ENCODE measurements at places on chromosomes 16 and 17. TPM values are rescaled to one million over a fixed set of nuclear protein-coding genes. Genes with fewer than 3 reads are reported as not detected.
A peak's percentile ranks its signal among the peaks of the same experiment; 100 is the strongest.

- no peak for DNase-seq
- no peaks in the 10 kb centered on the region for H3K36me3 ChIP-seq
- H3K27me3 ChIP-seq, result no peaks in the 10 kb centered on the region
- peak overlapping the region; percentile 29 for H3K27ac ChIP-seq
- peaks cover 10% of the 10 kb centered on the region for H3K4me1 ChIP-seq
Observed at GRCh38 chr16:66486199-66486772, 59.2 kb downstream of the BEAN1 start.

GRCh38 chr17:61366076-61366714 lies 33.4 kb upstream of the TBX2 start:
- DNase-seq, result peak; percentile 42
- no peak overlapping the region for H3K4me3 ChIP-seq
- H3K36me3 ChIP-seq, result no peaks in the 10 kb centered on the region
- H3K4me1 ChIP-seq, result no peaks in the 10 kb centered on the region

DNA sequence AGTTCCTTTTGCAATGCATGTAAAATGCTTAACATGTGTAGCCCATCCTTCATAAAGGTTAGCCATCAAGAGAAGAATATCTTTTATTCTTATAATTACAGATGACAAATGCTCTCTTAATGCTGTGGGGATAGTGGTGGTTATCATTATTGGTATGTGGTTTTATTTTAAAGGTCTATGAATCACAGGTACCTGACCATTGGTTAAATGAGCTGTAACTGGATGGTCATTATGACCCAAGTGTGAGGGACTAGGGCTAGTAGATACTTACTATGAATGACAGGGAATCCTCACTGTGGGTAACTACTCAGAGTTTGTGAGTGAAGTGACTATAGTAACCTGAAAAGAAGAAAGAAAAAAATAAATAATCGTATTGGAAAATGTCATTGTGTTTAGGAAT lies 78.8 kb downstream of the CDRT15 start:
- peaks cover 16% of the 10 kb centered on the region for H3K36me3 ChIP-seq
- H3K4me1 ChIP-seq, result peaks cover 5% of the 10 kb centered on the region
- no peak overlapping the region for H3K27ac ChIP-seq
- H3K4me3 ChIP-seq, result no peak overlapping the region
- H3K27me3 ChIP-seq, result no peaks in the 10 kb centered on the region
- no peak for DNase-seq

DNA sequence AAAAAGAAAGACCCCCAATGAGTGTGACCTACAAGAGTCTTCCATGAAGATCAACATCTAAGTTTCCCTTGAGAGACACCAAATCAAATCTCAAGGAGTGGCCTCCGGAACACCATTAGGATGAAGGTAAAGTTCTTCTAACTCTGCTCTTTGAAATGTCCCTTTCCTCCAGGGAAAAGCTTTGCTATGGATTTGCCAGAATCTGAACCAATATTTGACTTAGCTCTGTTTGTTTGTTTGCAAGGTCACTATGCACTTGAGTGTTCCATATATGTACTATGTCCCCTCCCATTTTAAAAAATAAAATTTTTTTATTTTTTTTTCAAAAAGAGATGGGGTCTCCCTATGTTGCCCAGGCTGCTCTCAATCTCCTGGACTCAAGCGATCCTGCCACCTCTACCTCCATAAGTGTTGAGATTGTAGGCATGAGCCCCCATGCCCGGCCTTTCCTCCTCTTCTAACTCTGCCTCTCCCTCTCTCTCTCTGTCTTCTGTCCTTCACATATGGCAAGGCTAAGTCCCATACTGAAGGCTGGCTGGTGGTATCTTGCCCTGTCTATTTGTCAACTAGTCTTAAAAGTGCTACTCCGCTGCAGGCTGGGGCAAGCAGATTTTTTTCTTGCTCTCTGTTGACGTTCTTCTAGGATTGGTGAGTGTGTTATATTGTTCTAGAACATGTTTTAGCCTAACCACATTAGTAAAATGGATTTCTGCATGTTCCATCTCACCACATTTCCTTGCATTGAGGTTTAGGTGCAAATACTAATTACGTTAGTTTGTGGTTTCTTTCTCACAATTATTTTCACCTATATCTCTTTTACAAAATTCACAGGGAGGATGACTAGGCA lies 276.7 kb upstream of the DYNLRB2 start:
- no peak overlapping the region for H3K4me3 ChIP-seq
- no peak overlapping the region for H3K27ac ChIP-seq
- no peaks in the 10 kb centered on the region for H3K36me3 ChIP-seq
- no peak for DNase-seq
- no peaks in the 10 kb centered on the region for H3K27me3 ChIP-seq
- no peaks in the 10 kb centered on the region for H3K4me1 ChIP-seq

DNA sequence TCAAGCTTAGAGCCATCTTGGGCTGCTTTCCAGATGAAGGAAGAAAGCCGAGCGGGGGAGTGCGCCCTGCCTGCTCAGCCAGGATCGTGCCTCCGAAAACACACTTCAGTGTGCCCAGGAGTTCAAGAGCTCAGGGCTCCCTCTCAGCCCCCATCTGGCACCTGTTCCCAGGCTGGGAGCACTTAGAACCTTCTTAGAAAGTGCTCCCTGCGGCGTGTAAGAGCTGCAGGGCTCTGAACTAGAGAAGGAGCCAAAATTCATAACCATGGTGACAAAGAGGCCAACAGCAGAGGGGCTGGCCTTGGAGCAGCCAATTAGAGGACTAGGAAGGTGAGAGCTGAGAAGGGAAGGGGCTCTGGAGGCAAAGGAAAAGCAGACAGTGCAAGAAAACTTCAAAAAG lies 59.0 kb upstream of the TNRC6C start:
- no peaks in the 10 kb centered on the region for H3K27me3 ChIP-seq
- no peaks in the 10 kb centered on the region for H3K4me1 ChIP-seq
- no peak overlapping the region for H3K4me3 ChIP-seq
- DNase-seq, result no peak

DNA sequence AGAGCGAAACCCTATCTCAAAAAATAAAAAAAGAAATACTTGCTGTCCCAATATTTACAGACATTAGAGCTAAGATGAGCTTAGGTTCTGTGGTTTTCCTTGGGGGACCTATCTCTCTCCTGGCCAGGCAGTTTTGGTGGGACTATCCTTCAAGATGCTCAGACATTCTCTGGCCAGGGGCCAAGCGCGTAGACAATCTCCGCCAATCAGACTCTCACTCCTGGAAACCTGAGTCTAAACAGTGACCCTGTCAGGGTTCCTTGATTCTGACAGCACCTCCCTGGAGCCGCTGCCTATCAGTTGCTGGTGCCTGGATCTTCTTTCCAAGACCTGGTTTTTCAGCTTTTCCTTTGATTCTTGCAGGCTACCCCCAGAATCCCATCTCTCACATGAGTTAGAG lies 45.6 kb downstream of the EMP2 start:
- no peaks in the 10 kb centered on the region for H3K36me3 ChIP-seq
- H3K27me3 ChIP-seq, result no peaks in the 10 kb centered on the region
- H3K27ac ChIP-seq, result no peak overlapping the region
- H3K4me3 ChIP-seq, result no peak overlapping the region

GRCh38 chr16:30786936-30787612 lies at the start of gene ZNF629:
ZNF629 (minus strand) TSS chr16:30787205; CDS start chr16:30784482, 2,723 bp downstream.
- H3K27me3 ChIP-seq, result no peaks in the 10 kb centered on the region
- H3K4me3 ChIP-seq, result peak within 1 kb of the TSS; percentile 96
- H3K27ac ChIP-seq, result peak within 1 kb of the TSS; percentile 96
- peaks cover 18% of the 10 kb centered on the region for H3K36me3 ChIP-seq
- H3K4me1 ChIP-seq, result peaks cover 22% of the 10 kb centered on the region

DNA sequence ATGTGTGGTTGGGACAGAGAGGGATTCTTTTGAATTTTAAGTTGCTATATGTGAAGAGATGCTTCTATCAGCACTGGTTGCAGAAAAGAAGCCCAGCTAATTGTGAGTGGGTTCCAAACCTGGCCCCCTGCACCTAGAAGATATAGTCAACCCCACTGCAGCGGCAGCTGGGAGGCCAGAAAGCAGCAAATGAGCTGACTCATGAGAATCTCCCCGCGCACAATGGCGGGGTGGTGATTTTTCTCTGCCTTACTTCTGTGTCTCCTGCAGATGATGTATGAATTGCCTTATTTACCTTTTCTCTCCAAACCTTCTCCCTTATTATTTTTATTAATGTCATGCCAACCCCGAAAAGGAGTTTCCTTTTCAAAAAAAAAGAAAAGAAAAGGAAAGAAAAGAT lies 89.7 kb downstream of the MAF start:
- H3K4me1 ChIP-seq, result no peaks in the 10 kb centered on the region
- no peak for DNase-seq
- H3K27ac ChIP-seq, result no peak overlapping the region
- no peaks in the 10 kb centered on the region for H3K27me3 ChIP-seq

- H3K4me1 ChIP-seq, result peaks cover 86% of the 10 kb centered on the region
- no peaks in the 10 kb centered on the region for H3K27me3 ChIP-seq
- peak overlapping the region; percentile 26 for H3K4me3 ChIP-seq
- H3K27ac ChIP-seq, result peak overlapping the region; percentile 94
- no peak for DNase-seq
- no peaks in the 10 kb centered on the region for H3K36me3 ChIP-seq
Observed at GRCh38 chr16:4320571-4321137, 4.8 kb downstream of the GLIS2 start.

DNA sequence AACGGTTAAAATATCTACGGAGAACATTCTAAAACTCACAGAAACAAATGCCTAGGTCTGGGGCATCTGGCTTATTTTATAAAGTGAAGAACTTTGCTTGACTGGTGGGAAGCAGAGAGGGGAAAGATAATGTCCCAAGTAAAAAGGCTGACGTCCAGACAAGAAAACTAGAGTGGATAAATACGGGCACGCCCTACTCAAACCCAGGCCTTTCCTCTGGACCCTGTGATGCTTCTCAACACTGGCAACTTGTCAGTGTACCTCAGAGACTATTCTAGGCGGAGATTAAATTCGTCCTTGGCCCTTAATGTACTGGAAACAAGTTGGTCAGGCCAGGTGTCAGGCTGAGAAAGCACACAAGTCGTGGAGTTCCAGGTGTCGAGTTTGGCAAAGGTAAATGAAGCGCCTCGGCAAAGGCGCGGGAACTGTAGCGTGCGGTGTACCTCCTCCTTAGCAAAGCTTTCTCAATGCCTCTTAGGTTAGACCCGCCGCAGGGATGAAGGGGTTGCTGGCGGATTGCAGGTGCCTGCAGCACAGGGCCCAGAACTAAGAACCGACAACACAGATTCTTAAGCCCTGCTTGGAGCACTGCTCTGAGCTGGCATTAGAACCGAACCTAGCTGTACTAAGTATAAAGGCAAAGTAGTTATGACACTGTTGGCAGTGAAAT lies 668 bp upstream of the UNK start:
- peaks cover 20% of the 10 kb centered on the region for H3K4me1 ChIP-seq
- H3K27me3 ChIP-seq, result no peaks in the 10 kb centered on the region
- H3K4me3 ChIP-seq, result peak overlapping the region; percentile 75
- H3K36me3 ChIP-seq, result peaks cover 1% of the 10 kb centered on the region
- peak overlapping the region; percentile 99 for H3K27ac ChIP-seq

DNA sequence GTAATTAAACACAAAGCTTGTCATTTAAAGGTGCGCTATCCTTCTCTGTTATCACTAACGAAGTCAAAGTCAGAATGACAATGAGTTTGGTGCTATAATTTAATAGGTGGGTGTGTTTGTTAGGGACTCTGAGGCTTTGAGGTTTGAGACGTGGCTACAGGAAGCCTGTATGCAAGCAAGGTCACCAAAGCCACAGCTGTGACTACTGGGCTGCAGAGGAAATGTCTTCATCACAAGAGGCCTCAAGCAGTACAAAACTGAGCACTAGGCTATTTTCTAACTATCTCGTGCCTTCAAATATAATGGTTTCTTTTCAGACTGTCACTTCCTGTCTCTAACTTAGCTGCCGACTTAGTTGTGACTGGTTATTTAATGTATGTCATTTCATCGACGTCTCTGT lies 141.2 kb downstream of the AATF start:
- H3K4me1 ChIP-seq, result no peaks in the 10 kb centered on the region
- no peak overlapping the region for H3K4me3 ChIP-seq
- no peak for DNase-seq
- no peaks in the 10 kb centered on the region for H3K27me3 ChIP-seq
- peaks cover 60% of the 10 kb centered on the region for H3K36me3 ChIP-seq

- no peak overlapping the region for H3K27ac ChIP-seq
- DNase-seq, result no peak
- H3K4me1 ChIP-seq, result peaks cover 8% of the 10 kb centered on the region
- H3K36me3 ChIP-seq, result no peaks in the 10 kb centered on the region
- H3K27me3 ChIP-seq, result peaks cover 3% of the 10 kb centered on the region
Observed at GRCh38 chr17:36631022-36631421, 29.6 kb downstream of the MRM1 start.

- H3K36me3 ChIP-seq, result no peaks in the 10 kb centered on the region
- H3K4me1 ChIP-seq, result no peaks in the 10 kb centered on the region
Observed at GRCh38 chr16:5951486-5951885, 853.9 kb upstream of the EEF2KMT start.

- no peaks in the 10 kb centered on the region for H3K36me3 ChIP-seq
- peak overlapping the region; percentile 92 for H3K4me3 ChIP-seq
- H3K4me1 ChIP-seq, result peaks cover 14% of the 10 kb centered on the region
- no peaks in the 10 kb centered on the region for H3K27me3 ChIP-seq
- peak overlapping the region; percentile 98 for H3K27ac ChIP-seq
Observed at GRCh38 chr16:30805370-30806169, 18.6 kb upstream of the ZNF629 start.

GRCh38 chr17:76379275-76379641 lies 5.2 kb upstream of the SPHK1 start:
- no peaks in the 10 kb centered on the region for H3K36me3 ChIP-seq
- H3K27me3 ChIP-seq, result no peaks in the 10 kb centered on the region
- H3K4me3 ChIP-seq, result no peak overlapping the region
- H3K4me1 ChIP-seq, result peaks cover 19% of the 10 kb centered on the region
- no peak for DNase-seq

- no peaks in the 10 kb centered on the region for H3K36me3 ChIP-seq
- DNase-seq, result no peak
- peaks cover 4% of the 10 kb centered on the region for H3K27me3 ChIP-seq
- H3K4me1 ChIP-seq, result peaks cover 17% of the 10 kb centered on the region
Observed at GRCh38 chr17:77692571-77693161, 265.8 kb upstream of the TNRC6C start.

DNA sequence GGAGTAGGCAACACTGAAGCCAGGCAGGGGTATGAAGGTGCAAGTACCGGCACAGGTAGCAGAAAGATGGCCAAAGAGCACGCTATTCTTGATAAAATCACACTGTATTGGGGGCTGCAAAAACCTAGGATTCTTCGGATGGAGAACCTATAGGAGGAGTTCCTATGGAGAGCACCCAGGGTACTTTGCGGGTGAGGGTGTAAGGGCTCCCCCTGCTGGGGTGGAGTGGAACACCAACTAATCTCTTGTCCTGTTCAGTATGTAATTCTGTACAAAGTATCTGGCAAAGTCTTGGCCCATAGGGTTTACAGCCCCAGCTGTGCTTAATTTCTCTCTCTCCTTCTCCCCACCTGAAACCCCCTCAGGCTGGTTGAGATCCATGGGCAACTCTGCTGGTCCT lies 393.1 kb upstream of the ASIC2 start:
- H3K36me3 ChIP-seq, result no peaks in the 10 kb centered on the region
- no peaks in the 10 kb centered on the region for H3K4me1 ChIP-seq
- H3K4me3 ChIP-seq, result no peak overlapping the region
- H3K27ac ChIP-seq, result no peak overlapping the region
- no peak for DNase-seq

GRCh38 chr17:27240086-27240801 lies 53.7 kb upstream of the WSB1 start:
- H3K4me3 ChIP-seq, result no peak overlapping the region
- DNase-seq, result no peak
- peak overlapping the region; percentile 22 for H3K27ac ChIP-seq
- H3K36me3 ChIP-seq, result no peaks in the 10 kb centered on the region
- peaks cover 18% of the 10 kb centered on the region for H3K4me1 ChIP-seq

The SPATA22 gene
- polyA plus RNA-seq, result 0.23 TPM

The NGFR gene
- polyA plus RNA-seq, result 5.7 TPM

The SDK2 gene
- 0.84 TPM for polyA plus RNA-seq

The FAM83G gene
- polyA plus RNA-seq, result 1.5 TPM

The TMC7 gene
- 0.84 TPM for polyA plus RNA-seq

The KRTAP4-4 gene
- polyA plus RNA-seq, result not detected

The PLA2G10 gene
- polyA plus RNA-seq, result not detected

The ARMC7 gene
- polyA plus RNA-seq, result 7.1 TPM

The TSPOAP1 gene
- 19.0 TPM for polyA plus RNA-seq

The ZPBP2 gene
- not detected for polyA plus RNA-seq

All from heart left ventricle (tissue), 16 donors.